ENCODE measurements at places on chromosomes 7 and 10.

- no peak for DNase-seq
These were observed 3.3 kb upstream of the OR6V1 start for GRCh38 chr7:143048827-143049226.

- no peak for DNase-seq
These were observed 11.4 kb upstream of the CNPY1 start for GRCh38 chr7:155557778-155558177.

DNA sequence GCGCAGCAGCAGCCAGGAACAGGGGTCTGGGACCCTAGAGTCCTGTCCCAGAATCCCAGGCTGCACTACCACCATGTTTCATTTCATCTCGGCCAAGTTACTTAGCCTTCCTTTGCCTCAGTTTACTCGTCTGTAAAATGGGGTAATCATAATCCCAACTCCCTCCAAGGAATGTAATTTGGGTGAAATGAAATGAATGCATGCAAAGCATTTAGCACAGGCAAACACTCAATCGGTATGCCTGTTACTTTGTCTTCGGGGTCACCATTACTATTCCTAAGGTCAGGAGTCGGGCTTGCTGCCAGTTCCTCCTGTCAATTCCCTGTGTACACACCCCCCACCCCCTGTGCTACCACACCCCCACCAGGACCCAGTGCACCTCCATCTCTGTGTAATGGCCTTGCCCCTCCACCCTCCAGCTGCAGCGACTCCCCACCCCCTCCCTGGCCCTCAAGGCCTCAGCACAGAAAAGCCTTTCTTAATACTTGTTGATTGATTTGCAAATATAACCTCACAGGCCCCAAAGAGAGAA, 1.7 kb downstream of the TNS3 start:
- DNase-seq: no peak

GRCh38 chr10:122273966-122274545, 3.0 kb downstream of the BTBD16 start:
- DNase-seq: no peak

- no peak for DNase-seq
These were observed 8.2 kb downstream of the AGFG2 start for GRCh38 chr7:100546926-100547800.

DNA sequence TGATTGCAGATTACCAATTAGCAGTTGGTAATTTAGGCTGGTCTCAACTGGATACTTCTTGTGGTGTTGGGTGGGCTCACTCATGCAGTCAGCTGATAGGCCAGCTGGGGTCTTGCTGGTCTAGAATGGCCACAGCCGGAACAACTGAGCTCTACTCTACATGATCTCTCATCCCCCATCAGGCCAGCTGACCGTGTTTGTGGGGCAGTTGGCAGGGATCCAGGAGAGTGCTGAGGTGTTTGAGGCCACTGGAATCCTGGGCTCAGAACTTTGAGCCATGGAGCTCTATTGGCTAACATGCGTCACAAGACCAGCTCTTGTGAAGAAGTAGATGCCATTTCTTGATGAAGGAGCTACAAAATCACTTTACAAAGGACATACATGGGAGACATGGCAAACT, 242.4 kb downstream of the GFRA1 start:
- no peak for DNase-seq

GRCh38 chr10:4887501-4887900, 61.5 kb downstream of the AKR1E2 start:
- no peak for DNase-seq

- DNase-seq: peak; percentile 33
These were observed 187.5 kb downstream of the WDR37 start for GRCh38 chr10:1243486-1244234.

DNA sequence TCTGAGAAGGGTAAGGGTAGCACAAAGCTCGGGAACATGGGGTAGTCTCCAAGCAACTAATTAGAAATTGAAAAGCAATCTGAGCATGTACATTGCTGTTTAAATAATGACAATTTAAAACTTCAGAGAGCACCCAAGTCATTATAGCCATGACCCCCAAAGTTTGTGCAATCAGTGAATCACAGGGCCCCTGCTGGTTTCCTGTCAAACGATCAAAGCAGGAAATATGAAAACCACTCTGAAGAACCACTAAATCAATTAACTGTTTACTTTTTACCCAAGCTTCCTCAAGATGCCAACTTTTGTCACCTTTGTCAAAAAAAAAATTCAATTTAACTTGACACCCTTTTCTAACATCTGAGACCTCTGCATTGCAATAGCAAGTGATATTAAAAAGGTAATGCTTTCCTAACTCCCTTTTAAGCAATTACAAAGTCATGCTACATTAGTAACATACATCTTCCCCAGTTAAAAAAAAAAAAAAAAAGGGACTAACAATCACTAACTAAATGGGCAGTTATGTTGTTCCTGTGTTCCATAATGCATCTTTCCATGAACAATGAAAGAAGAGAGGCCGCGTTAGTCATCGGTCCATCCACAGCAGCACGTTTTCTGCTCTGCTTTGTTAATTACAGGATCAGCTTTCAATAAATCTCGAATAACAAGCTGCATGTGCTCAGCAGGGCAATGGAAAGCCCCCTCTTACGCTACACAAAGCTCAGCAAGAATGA, 80.6 kb downstream of the ETV1 start:
- no peak for DNase-seq

DNA sequence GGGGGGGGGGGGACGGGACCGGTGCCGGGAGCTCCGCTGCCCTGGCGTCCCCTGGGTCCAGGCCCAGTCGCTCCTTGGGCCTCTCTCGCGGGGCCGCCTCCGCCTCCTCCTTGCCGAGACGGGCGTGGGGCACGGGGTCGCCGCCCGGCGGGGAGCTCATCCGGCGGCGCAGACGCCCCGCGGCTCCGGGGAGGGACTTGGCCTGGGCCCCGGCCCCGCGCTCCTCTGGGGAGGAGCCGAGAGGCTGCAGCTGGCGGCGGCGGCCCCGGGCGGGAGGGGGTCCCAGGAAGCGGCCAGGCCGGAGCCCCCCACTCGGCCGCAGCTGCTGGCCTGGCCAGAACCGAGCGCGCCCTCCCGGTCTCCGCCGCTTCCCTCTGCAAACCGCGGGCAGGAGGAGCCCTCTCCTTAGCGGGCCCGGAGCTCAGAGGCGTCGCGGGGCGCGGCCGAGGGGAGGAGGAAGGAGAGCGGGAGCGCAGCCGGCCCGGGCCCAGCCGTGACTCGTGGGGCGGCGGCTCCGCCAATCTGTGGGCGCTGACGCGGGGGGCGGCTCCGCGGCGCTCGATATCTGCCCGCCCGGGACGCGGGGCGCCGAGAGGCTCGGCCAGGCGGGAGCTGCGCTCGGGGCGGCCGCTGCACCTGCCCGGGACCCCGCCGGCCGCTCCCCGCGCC, at the start of gene FAM20C:
Gene FAM20C (plus strand): TSS at position 591 of the 669 bp plus-strand sequence. CDS start 629 bp downstream, outside the sequence.
- peak; percentile 54 for DNase-seq

- no peak for DNase-seq
These were observed 554.9 kb downstream of the KCNMA1 start for GRCh38 chr10:77082601-77083252.

GRCh38 chr7:6637544-6638229, 569 bp downstream of the ZNF316 start:
- peak; percentile 68 for DNase-seq

- no peak for DNase-seq
These were observed 43.4 kb upstream of the PTN start for GRCh38 chr7:137386966-137387365.

- no peak for DNase-seq
These were observed 180.7 kb downstream of the DIP2C start for GRCh38 chr10:508726-509125.

DNA sequence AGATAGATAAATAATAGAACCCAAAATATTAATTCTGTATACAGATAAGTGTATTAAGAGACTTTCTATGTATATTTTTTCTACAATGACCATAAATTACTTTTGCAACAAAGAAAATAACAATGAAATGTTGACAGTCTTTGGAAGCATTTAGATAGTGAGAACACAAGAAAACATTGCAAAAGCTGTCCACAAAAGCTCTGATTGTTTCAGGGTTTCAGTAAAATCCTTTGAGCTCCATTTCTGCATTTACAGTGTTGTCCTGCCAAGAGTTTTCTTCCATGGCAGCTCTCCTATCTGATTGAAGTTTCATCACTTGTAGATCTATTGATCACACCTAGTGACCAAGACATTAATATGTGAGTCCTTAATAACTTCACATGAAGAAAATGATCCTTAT, 321.8 kb downstream of the GPR37 start:
- DNase-seq: no peak

DNA sequence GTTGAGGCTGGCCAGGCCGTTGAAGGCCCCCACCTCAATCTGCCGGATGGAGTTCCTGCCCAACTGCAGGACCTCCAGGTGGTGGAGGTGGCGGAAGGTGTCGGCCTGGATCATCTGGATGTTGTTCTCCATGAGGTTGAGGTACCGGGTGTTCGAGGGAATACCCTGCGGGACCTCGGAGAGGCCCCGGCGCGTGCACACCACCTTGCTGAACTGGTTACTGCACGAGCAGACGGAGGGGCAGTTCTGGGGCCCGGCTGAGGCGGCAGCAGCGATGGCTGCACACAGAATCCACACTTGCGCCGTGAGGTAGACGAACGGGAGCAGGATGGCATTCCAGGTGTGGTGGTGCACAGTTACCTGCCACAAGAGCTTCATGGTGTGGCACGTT, 979 bp downstream of the LRRC4 start:
- DNase-seq: no peak

DNA sequence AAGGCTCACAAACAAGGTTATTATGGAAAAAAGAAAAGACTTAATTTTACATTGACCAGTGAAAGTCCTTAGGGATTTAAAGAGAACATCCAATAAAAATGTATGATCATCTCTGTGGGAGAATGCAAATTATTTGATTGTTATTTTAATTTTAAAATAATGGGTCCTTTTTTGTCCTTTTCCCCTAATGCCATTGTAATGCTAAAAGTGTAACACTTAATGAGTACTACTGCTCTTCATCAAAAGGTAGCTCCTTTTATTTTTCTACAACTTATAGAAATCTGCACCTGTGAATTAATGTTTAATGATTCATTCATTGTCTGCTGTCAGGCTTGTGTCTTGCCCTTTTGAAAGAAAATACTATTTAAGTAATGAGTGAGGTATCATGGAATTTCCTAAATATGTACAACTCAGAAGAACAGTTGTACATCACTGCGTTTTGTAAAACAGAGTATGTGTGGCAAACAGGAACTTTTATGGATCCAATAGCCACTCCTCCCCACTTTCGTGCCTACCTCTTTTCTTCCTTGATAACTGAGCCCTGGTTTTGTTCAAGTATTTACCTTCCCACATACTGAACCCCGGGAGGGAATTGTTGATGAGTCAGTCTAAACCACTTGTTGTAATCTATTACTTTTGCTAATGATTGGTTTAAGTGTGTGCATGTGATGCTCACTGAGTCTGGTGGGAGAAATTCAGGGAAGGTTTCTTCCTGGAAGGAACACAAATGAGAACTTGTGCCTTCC, 19.9 kb upstream of the TRUB1 start:
- no peak for DNase-seq

- no peak for DNase-seq
These were observed 29.8 kb downstream of the ADAP1 start for GRCh38 chr7:924541-925231.

GRCh38 chr10:89684604-89685003, 16.8 kb upstream of the KIF20B start:
- no peak for DNase-seq

DNA sequence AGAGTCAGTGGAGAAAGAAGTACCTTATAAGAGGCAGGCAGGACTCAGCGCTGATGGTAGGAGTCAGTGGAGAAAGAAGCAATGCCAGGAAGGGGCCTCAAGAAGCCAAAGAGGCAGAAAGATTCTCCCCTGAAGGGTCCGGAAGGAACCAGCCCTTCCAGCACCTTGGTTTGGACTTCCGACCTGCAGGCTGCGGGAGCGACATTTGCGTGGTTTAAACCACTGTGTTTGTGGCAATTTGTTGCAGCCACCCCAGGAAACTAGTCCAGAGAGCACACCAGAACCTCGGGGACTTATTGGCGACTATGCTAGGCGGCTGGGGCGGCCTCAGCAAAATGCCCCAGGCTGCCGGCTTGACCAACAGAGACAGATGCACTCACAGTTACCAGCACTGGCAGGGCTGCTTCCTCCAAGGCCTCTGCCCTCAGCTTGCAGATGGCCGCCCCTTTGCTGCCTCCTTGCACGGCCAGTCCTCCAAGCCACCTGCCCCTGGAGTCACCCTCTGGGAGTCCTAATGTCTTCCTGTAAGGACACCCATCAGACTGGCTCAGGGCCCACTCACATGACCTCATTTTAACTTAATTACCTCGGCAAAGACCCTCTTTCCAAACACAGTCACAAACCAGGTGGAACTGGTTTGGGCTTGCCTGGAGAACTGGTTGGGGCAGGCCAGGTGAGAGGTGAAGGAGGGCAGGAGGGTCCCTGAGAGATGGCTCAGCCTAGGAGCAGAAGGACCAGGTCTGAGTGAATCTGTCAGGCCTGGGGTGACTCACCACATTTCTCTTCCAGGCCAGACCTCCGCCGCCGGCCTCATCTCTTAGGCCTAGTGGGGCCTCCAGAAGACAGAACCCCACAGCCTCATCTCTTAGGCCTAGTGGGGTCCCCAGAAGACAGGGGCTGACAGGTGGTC, 26.1 kb downstream of the CALML3 start:
- no peak for DNase-seq

- no peak for DNase-seq
These were observed 123.4 kb downstream of the NEURL1 start for GRCh38 chr10:103616705-103617601.

DNA sequence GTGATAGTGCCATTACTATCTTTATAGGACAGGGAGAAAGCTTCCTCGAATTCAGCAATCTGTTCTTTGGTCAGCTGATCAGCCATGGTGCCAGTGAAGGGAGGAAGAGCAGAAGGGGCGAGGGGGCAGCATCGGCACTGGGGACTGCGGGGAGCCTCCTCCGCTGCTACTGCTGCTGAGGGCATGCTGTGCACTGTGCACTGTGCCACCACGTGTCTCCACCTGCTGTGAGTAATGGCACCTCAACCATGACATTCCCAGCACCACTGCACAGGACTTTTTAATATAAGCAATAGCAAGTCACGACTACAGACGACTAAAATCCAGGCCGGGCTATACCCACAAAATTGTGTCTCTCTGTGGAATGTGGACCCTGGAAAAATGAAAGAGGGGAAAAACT, 105.0 kb upstream of the LANCL2 start:
- no peak for DNase-seq

DNA sequence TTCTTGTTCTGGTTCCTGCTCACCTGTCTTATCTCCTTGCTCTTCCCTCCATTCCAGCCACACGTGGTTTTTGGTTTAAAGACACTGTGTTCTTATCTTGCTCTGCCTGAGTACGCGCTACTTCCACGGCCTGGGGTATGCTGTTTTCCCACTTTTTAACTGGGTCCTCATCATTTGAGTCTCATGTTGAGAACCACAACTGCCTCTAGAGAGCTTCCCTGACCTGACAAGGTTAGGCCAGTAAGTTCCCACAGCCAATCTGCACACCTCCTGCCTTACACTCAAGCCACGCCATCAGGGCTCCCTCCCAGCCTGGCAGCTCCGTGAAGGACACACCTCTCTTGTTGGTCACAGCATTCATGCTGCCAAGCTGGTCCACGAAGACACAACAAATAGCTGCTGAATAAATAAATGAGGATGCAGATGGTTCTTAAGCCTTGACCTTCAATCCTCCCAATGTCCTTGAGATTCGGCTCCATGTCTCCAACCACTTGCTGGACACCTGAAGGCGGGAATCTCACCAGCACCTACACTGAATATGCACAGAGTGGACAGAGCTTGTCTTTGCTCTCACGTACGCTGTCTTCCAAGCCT, 201.7 kb upstream of the KLF14 start:
- no peak for DNase-seq

All from HEK293T (cell line).